ENCODE measurements at places on chromosomes 7 and 10.
A peak's percentile ranks its signal among the peaks of the same experiment; 100 is the strongest.

DNA sequence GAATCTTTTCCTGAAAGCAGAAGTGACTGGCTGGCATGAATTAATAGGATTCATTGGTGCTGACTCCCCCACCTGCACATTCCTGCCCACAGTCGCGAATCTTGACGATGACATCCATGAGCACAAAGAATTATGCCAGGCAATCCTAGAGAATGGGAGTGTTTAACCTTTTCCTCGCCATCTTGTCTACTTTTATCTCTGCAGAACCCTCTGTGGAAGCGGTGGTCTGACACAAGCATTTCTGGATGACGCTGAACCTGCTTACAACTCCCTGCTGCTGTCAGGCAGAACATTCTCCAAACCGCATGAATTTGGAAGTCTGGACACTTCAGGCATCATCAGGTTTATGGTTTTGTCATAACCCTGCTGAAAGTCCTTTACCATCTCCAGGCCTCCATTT, 36.5 kb downstream of the KLF6 start:
- no peak for DNase-seq

GRCh38 chr7:136976504-136977251, 108.2 kb downstream of the CHRM2 start:
- no peak for DNase-seq

DNA sequence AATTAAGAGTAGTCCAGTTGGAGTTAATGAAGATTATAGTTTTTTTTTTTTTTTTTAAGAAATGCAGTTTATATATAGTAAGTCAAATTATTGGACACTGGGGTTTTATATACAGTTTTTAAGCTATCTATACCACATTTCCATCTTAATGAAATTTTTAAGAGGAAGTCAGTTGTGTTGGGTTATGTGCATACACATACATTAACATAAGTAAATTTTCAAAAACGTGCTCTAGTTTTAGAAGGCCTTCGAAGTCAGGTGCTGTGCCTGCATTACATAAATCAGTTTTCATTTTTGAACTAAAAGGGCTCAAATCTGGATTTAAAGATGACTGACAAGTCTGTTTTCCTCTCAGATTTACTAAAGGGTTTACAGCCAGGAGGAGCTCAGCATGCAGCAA, 47.6 kb upstream of the FMC1 start:
- no peak for DNase-seq

GRCh38 chr10:10094691-10095090, 923.0 kb upstream of the CELF2 start:
- no peak for DNase-seq

DNA sequence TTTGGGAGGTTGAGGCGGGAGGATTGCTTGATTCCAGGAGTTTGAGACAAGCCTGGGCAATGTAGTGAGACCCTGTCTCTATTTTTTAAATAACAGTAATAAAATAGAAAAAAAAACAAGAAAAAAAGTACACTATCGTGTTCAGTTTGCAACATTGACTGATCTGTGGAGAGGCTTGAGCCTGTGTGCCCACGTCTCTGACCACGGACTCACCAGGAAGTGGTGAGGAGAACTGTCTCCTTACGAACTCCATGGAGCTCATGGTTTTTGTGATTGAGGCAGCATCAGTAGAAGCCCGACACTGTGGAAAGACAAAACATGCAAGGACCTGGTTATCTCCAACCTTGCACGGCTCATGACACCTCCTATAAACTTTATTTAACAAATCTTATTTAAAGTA, 23.9 kb upstream of the DNAJB6 start:
- DNase-seq = no peak

DNA sequence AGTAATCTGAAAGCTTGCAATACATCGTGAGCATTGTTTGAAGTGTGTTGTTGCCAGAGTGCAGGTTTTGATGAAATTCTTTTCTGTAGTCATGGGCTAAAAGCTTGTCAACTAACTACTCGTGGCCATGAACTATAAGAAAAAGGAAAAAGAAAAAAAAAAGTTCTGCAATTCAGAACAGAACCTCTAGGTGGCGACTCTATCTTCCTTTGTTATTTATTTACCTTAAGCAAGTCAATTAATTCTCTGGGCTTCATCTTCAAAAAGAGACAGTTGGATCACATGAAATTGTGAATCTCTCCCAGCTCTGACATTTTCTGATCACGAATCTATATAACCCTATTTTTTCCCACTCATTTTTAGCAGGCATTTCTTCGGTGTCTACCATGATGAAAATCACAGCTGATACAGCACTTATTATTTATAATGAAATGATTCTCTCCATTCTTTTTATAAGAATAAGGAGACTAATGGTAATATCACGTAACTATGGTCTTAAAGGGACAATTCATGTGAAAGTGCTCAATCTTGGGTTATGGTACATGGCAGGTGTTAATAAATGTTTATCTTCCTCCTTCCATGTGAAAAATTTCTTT, 18.8 kb downstream of the TMEM196 start:
- no peak for DNase-seq

- DNase-seq = no peak
Measured at GRCh38 chr7:32515890-32516550, 20.7 kb downstream of the AVL9 start.

GRCh38 chr10:71262817-71263216, 50.4 kb downstream of the UNC5B start:
- no peak for DNase-seq

GRCh38 chr7:153930696-153931095, 121.5 kb upstream of the DPP6 start:
- no peak for DNase-seq

GRCh38 chr7:146366938-146367337, 250.3 kb downstream of the CNTNAP2 start:
- DNase-seq = no peak

DNA sequence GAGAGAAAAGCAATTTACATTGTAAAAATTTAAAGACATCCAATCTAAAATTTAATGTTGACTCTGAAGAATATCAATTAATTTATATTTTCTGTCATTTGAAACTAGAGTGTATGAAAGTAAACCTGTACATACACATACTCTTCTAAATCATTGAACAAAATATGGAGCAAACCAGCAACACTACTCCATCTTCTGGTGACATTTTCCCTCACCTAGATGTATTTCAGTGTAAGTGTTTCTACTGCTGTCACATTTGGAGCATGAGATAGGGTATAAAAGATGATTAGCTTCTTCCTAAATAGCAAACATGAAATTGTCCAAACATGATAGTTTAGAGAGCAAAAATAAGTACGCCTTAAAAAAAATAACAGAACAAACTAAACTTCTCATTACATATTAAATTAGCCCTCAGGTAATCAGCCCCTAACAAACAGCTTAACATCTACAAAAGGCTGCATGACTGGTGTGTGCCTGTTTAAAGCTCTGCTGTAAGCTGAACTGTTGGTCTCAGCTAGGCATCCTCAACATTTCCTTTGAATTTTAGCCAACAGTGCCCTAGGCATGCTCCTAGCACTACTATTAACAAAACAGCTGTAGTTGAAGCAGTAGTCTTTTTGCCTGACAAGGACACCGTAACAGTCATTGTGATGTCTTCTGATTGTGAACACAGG, 189.8 kb downstream of the CTNNA3 start:
- no peak for DNase-seq

DNA sequence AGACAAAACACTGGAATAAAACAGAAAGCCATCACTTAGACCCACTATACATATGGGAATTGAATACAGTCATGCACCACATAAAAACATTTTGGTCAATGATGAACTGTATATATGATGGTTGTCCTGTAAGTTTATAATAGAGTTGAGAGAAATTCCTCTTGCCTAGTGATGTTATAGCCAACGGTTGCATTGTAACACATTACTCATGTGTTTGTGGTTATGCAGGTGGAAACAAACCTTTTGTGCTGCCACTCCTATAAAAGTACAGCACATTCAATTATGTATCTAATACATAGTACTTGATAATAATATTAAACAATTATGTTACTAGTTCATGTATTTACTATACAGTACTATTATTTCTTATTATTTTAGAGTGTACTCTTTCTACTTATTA, 381.2 kb upstream of the MBL2 start:
- no peak for DNase-seq

GRCh38 chr10:127576051-127576450, 26.9 kb downstream of the NPS start:
- no peak for DNase-seq

GRCh38 chr7:158031867-158032308, 555.7 kb downstream of the PTPRN2 start:
- peak; percentile 21 for DNase-seq

GRCh38 chr10:1149793-1150637, 93.8 kb downstream of the WDR37 start:
- no peak for DNase-seq

GRCh38 chr10:123241391-123242141, 87.4 kb downstream of the BUB3 start:
- peak; percentile 35 for DNase-seq

GRCh38 chr10:123425680-123426079, 240.5 kb upstream of the GPR26 start:
- DNase-seq = no peak

- no peak for DNase-seq
Measured at GRCh38 chr10:88966797-88967196, 14.2 kb upstream of the ACTA2 start.

GRCh38 chr7:130890176-130891020, 156.4 kb upstream of the KLF14 start:
- no peak for DNase-seq

DNA sequence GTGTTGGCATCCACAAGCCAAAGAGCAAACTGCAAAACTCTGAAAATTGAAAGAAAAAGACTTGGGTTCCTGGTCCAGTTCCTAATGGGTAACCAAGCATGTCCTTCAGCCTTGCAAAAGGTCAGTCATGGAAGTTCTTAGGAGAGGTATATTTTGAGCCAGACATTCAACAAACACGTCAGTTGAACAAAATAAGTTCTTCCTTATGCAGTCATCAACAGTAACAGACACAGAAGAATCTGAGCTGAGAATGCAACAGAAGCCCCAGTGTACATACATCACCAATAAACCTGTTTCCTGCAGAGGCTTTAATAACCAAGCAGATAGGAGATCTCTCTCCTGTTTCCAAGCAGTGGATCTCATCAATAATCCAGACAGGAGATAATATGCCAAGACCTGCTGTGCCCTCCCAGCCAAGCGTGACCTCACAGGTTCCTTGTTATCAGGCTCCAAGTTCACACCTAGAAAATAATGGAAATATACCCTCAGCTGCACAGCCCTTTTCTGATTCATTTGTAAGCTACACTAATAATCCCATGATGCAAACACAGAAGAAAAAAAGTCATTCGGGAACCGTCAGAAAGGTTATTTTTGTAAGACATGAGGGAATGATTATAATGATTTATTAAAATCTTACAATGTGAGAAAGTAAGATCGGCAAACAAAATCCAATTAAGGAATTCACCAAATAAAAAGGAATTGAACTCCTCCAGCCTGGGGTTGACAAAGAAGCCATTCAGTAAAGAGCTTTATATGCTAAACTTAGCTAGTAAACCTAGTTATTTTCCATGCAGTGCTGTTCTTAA, 90.7 kb downstream of the DGKI start:
- no peak for DNase-seq

GRCh38 chr10:12980102-12980661, 21.3 kb downstream of the CCDC3 start:
- no peak for DNase-seq

DNA sequence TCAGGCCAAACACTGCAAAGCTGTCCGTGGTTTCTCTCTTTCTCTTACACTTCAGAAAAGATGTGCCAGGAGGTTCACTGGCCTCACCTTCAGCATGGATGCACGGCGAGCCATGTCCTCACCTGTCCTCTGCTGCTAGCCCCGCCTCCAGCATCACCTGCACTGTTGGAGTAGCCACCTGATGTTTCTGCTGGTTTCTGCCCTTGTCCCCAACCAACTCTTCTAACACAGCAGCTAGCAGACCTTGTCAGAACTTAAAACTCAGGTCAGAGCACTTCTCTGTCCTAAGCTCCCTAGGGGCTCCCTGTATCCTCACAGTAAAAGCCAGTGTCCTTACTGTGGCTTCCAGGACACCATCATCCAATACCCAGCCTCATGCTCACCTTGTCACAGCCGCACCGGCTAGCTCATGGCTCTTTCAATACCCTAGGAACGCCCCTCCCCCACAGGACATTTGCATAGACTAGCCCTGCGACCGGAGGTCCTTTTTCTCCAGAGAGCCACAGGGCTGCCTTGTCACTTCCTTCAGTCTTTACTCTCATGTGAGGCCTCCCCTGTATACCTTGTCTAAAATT, 15.2 kb downstream of the PALD1 start:
- no peak for DNase-seq

- no peak for DNase-seq
Measured at GRCh38 chr10:63253040-63253439, 119.9 kb downstream of the NRBF2 start.

- DNase-seq = no peak
Measured at GRCh38 chr7:6360841-6361240, 86.9 kb downstream of the DAGLB start.

GRCh38 chr10:74786126-74786525, 40.3 kb upstream of the KAT6B start:
- DNase-seq = no peak

- DNase-seq = no peak
Measured at GRCh38 chr7:94697035-94697974, 41.4 kb upstream of the SGCE start.

DNA sequence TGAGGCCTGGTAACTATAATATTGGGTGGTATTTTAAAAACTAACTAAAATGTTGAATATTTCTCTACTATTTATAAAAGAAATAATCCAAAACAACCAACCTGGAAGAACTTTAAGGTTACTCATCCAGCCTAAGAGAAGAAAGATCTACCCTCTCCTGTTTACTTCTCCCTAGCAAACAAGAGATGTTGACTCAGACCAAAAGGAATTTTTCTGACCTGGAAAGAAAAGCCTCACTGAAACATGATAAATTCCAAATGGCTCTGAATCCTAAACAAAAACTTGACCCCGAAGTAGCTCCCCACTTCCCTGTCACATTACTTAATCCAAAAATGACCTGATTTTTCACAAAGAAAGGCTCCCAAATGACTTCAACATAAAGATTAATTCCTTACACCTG, 101.2 kb downstream of the PARD3 start:
- DNase-seq = no peak

Data from activated gamma-delta T cell treated with Interleukin-2 at 50 U/mL for 16 hours (primary cell).